ENCODE measurements at places on chromosomes 2 and 18.

- no peak for DNase-seq
Observed at GRCh38 chr2:134739236-134739878, 20.6 kb upstream of the TMEM163 start.

DNA sequence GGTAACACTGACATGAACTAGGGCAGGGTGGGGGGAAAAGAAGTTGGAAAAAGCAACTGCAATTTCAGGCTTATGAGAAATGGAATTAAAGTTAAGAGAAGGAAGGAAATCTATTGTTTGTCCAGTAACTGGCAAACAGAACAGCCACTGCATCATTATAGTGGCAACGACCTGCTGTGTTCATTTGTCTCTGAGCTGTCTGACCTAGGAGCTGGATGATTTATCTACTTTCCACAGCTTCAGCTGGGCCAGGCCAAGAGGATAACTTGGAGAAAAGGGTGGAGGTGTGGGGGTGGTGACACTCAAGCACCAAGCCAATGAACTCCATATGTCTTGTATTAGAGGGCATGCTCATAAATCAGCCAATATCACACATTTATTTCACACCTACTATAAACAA is 291.5 kb upstream of the KLHL29 start:
- DNase-seq, result no peak

- DNase-seq, result no peak
Observed at GRCh38 chr2:173043476-173043875, 32.2 kb upstream of the MAP3K20 start.

GRCh38 chr2:230956827-230957755 is 32.0 kb upstream of the GPR55 start:
- no peak for DNase-seq

DNA sequence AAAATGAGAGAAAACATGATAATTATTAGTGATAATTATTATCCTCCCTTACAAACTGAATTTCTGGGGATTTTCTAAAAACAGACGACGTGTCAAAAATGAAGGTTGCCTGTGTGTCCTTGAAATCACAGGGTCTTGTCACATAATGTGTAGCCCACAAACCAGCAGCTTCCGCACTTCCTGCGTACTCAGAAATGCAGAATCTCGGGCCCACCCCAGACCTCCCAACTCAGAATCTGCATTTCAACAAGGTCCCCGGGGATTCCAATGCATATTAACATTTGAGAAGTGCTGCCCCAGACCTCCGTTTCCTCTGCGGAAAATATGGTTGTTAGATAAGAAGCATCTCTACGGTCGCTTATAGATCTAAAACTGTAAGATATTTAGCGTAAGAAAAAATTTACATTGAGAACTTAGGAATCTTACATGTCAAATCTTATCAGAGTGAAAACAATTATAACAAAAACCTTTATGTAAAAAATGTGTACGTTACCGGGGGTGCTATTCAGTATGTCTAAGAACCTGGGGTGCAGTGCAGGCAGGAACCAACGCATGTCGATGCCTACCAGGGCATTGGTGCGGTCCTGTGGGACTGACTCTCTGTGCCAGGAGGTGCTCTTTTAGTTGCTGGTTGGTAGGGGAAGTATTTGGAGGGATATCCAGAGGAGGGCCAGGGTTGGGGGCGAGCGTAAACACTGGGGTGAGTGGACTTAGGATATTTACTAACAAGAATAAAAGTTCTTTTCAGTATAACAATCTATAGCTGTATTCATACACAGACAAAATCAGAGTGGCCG is 15.2 kb downstream of the CDKL4 start:
- no peak for DNase-seq

GRCh38 chr2:144324446-144325045 is 195.4 kb downstream of the ZEB2 start:
- DNase-seq, result no peak
